ENCODE measurements at places on chromosomes 1 and 21.

DNA sequence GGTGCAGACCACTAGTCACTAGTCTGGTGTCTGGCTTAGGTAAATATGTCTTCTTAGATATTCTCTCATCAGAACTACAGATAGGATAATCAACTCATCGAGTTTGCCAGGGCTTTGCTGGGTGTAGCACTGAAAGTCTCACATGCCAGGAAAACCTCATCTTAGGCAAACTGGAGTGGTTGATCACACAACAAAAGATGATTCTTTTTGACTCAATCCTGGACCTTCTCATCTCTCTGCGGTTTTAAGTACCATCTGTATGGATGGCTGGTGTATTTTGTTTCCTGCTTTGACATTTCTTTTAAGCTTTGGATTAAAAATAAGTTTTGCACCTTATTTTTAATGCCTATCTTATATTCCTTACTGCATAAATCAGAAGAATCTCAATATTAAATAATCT, 11.3 kb downstream of the GBP2 start:
- no peak for DNase-seq

DNA sequence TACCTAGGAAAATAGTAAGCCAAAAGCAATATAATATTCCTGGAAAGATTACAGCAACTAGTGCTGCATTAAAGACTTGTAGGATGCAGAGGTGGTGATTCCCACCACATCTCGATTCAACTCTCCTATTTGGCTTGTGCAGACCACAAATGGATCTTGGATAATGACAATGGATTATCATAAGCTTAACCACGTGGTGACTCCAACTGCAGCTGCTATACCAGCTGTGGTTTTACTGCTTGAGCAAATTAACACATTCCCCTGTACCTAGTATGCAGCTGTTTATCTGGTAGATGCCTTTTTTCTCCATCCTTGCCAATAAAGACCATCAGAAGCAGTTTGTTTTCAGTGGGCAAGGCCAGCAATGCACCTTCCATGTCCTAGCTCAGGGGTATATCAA, 542.7 kb upstream of the ADGRL4 start:
- no peak for DNase-seq

- no peak for DNase-seq
Observed at GRCh38 chr1:150020711-150021110, 10.2 kb upstream of the OTUD7B start.

DNA sequence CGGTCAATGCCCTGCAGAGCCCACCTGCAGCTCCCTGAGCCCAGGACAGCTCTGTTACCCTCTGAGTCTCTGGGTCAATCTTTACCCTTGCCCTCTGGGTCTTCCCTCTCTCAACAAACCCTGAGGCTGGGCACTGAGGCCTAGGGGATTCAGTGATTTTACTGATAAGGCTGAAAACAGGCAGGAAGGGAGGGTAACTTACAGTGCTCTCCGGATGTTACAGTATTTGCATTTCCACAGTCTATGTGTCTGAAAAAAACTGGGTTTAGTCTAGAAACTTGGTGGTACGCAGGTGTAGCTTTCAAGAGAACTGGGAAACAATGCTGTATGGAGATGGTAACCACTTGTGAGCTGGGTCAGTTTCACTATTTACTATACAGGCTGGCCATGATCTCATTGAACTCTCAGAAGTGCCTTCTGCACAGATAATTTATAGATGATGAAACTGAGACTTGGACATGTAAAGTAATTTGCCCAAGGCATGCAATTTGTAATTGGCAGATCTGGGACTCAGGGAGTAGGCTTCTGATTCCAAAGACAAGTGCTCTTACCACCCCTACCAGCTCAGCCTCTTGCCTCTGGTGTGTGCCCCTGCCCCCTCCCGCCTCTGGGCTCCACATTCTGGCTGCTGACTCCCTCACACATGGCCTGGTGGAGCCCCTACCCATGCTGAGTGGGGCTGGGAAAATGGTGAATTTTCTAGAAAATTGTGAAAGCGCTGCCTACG, 48.8 kb downstream of the TENT5C start:
- no peak for DNase-seq

GRCh38 chr1:201496296-201496690, 10.6 kb downstream of the CSRP1 start:
- peak; percentile 34 for DNase-seq

DNA sequence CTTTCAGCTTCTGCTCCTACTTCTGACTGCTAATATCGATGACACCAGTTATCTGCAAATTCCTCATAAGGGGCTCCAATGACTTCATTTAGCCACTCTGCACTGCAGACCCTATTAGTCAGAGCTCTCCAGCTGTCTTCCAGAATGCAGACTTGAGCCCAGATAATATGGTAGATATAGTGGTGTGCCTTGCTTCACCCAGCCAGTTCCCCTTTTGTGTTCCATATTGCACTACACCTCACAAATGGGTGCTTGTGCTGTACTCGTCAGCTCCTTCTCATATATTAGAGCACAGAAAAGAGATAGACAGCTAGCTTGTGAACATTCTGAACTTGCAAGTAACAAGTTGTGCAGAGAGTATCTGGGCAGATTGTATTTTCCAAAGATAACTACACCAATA, 23.7 kb upstream of the COG2 start:
- DNase-seq = no peak

DNA sequence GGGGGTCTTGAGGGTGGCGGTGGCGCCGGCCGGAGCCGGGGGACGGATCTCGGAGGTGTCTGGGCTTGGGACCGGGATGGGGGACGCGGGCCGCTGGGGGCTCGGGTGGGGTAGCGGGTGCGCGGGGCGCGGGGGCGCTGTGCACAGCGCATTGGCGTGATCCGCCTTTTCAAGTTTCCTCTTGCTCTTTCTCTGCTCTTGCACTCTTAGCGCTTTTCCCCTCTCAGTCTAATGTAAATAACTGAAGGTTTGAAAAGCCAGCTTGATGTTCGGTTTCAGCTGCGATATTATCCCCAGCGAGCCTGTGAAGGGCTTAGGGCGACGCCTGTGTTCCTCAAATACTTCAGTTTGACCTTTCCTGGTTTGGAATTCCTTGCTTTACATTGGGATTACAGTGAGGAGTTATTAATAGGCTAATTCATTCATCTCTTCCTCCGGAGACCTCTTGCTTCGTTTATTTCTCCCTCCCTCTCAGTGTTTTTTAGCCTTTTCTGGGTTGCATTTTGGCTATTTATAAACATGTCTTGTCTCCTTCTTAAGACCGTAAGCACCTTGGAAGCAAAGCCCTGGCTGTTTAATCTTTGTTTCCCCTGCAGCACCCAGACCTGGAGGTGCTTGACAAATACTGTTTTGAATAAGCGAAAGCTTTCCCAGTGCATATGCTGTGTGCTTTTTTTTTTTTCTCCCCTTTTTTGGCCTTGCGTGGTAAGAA, 693 bp downstream of the RAB4A start:
- peak; percentile 61 for DNase-seq
